Activated CD8-positive, alpha-beta memory T cell treated with anti-CD3 and anti-CD28 coated beads, Interleukin-2, amount 50 U/mL, for 4 hours (primary cell): ENCODE measurements at places on chromosomes 2 and 18.

DNA sequence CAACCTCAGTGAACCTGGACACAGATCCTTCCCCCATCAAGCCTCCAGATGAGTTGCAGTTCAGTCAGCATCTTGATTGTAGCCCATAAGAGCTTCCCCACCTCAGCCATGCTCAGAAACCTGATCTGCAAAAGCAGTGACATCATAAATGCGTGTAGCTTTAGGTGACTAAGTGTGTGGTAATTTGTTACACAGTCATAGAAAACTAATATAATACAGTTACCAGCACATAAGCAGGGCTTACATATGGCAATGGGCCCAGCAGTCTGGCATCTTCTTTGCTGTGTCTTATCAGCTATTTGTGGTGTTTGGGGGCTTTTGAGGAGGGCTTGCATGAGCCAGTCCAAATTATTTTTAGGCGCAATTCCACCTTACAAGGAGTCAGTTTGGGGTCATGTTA, 807.0 kb downstream of the SLC4A3 start:
- DNase-seq: no peak

DNA sequence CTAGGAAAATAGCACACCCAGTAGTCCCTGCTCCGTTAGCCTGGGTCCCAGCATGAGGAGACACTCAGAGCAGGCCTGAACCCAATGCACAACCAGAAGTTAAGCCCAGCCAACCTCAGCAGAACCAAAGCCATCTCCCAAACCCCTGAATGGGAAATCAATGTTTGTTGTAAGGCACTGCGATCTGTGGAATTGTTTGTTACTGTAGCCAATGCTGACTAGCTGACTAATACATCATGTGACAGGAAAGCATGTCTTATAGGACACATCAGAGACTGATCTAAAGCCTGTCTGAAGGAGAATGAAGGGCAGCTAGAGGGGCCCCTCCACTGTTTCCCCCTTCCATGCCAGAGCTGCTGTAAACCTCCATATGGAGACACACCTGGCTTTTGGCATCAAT, 96.4 kb downstream of the MARCHF4 start:
- no peak for DNase-seq

DNA sequence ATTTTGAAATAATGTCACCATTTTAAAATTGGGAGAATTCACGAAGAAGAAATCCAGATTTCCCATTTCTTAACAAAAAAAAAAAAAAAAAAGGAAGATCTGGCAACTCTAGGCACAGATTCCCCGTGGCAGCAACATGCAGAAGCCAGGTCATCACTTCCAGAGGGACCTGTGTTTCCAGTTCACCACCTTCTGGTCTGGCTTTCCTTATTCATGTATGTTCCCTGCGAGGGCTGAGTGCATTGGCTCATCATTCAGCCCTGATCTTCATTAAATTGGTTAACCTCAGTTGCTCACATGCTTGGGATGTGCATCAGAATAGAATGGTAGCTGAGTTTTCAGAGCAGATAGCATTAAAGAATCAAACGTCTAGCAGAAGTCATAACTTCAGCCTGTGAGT, 25.0 kb upstream of the MAP3K20 start:
- DNase-seq: no peak

- no peak for DNase-seq
Measured at GRCh38 chr2:241492174-241492565, 16.2 kb downstream of the STK25 start.

DNA sequence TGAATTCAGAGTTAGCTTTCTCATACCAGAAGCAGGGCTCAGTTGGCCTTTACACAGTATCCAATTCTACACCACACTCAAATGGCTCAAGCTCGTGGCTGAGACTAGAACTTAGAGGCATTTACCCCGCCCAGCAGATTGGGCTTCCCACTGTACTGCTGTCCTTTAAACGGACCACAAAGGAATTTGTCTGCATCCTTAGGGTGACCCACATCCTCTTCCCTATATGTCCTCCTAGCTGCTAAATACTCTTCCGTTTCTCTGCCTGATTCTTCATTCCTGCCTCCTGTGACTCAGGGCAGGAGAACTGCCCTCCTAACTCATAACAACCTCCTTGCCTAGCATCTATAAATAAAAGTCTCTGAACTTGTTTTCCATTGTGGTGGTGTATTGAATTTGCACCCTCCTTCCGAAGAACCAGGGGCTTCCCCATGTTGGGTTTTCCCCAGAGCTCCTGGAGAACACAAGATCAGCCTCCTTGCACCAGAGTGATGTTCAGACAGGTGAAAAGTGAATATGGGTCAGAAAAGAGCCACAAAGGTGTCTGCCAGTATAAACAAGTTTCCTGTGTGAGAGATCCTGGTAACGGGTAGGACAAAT, 32.0 kb upstream of the MC4R start:
- DNase-seq: no peak

- DNase-seq: no peak
Measured at GRCh38 chr2:156908825-156909224, 348.7 kb upstream of the GALNT5 start.

DNA sequence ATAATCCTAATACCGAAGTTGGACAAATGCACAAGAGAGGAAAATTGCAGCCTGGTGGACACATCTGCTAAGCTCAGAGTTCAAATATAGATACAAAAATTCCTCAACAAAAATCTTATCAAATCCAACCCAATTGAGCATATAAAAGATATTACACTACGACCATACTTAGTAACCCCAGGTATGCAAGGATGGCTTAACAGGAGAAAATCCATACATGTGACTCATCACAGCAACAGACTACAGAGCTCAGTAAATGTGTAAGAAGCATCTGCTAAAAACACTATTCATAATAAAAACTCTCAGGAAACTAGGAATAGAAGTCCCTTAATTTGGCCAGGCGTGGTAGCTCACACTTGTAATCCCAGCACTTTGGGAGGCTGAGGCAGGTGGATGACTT, 28.3 kb downstream of the HS6ST1 start:
- no peak for DNase-seq

GRCh38 chr2:177430411-177430810, 37.8 kb downstream of the AGPS start:
- DNase-seq: no peak
